Caki2 (cell line): ENCODE measurements at places on chromosomes 6 and 20. TPM values are rescaled to one million over a fixed set of nuclear protein-coding genes. Genes with fewer than 3 reads are reported as not detected.

GRCh38 chr6:76752841-76753240, 680.4 kb upstream of the IMPG1 start:
- DNase-seq, result no peak

DNA sequence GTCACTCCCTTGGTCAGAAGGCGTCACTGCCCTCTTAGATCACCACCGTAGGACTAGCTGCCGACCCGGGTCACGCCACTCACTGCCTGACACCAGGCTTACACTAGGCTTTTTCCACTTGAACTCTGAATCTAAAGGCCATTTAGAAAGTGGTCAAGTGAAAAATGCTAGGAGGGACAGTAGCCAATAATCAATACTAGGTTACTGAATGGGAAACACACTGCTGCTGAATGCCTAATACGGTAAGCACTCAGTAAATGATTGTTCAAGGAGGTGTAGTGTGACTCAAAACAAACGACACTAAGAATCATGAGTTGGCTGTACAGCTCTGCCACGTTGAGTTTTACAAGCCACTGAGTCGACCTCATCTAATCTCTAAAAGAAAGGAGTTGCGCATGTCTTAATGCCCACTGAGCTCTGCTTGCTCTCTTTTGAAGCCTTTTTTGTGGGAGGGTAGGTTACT, 760 bp upstream of the IBTK start:
- DNase-seq, result peak; percentile 94

- no peak for DNase-seq
Observed at GRCh38 chr6:31690231-31691077, 9.6 kb upstream of the LY6G5C start.

- DNase-seq, result peak; percentile 16
Observed at GRCh38 chr6:130834482-130835251, 7.5 kb downstream of the SMLR1 start.

DNA sequence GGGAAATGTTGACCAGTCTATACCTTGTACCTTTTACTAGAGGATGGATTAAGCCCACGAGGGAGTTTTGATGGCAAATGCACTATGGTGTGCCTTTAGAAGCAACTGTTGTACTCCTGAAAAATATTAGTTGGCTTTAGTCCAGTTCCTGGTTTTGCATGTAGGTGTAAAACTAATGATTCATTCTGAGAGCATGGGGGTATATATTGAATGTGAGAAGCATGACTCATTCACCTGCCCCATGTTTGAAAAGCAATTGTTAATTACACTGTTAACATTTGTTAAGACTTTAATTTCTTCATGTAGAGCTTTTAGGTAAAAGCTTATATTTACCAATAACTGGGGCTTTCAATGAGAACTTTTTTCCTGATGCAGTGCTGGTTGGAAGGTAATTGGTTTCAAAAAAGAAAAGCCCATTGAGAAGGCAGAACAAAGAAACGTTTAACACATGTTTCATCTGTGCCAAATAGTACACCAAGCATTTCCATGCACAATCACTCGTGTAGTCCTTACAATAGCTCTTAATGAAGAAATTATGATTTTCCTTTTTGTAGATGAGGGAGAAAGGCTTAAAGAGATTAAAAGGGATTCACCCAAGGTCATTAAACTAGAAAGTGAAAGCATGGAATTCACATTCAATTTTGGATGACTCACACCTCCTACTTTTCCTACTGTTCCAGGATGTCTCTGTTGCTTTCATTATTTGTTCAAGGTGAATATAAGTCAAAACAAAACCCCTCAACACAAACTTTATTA, 134.1 kb downstream of the CCDC170 start:
- DNase-seq, result peak; percentile 2

GRCh38 chr20:20404633-20405032, 36.7 kb downstream of the INSM1 start:
- DNase-seq, result no peak

PPP1R3G gene
- 0.14 and 0.26 TPM in 2 replicates for total RNA-seq
